Spinal cord (tissue), 10 donors: ENCODE measurements at places on chromosomes 3 and 15.

- DNase-seq: no peak
These were observed 490.0 kb downstream of the EDEM1 start for GRCh38 chr3:5677555-5677954.

- DNase-seq: no peak
These were observed 9.0 kb upstream of the APBA2 start for GRCh38 chr15:28876845-28877185.

DNA sequence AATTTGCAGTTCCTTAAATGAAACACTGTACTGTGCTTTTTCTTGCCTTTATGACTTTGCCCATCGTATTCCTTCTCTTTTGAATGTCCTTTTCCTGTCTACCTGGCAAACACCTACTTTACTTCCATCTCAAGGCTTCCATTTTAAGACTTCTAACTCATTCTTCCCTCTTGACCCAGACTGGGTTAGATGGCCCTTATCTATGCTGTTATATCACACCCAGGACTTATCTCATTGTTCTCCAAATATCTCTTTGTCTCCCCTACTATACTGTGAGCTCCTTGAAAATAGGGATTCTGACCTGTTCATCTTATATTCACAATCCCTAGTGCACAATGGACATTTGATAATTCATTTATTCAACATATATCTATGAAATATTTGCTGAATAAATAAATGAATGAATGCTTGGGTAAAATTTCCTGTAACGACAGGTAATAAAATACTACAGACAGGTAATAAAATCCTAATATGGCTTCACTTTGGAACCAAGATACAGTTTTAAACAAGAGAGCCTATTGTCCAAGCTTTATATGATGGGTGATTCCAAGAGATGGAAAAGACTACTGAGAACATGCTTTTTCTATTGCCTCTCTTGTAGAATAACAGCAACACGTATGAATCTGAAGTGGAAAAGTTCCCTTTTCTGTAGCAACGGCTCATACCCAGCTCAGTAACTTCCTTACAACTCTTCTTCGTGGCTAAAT is 22.7 kb downstream of the EFL1 start:
- DNase-seq: no peak

GRCh38 chr15:72562386-72562785 is 88.3 kb downstream of the ARIH1 start:
- no peak for DNase-seq

GRCh38 chr3:108959017-108959416 is 5.3 kb upstream of the GUCA1C start:
- no peak for DNase-seq

DNA sequence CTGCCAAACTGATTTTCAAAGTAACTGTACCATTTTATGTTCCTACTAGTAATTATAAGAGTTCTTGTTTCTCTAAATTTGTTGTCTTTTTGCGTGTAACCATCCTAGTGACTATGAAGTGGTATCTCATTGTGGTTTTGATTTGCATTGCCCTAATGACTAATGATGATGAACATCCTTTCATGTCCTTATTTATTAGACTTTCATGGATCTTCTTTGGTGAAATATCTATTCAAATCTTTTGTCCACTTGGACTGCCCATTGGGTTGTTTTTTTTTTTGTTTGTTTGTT is 3.6 kb downstream of the OXSR1 start:
- DNase-seq: no peak

DNA sequence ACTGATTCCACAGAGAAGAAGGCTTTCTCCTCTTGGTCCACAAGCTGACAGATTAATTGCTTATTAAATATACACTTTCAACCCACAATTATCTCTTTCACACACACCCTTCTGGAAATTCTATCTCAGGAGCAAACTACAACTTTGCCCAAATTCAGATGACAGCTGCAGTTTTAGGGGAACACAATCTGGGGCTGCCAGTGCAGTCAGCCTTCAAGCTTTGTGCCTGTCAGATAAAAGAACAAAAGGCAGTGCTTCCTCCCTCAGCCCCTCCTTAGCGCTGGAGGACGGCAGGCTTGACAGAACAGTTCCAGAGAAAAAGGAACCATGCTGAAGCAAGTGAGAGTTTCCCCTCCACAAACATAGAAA is 99.6 kb downstream of the TMCC1 start:
- DNase-seq: peak; percentile 62

- DNase-seq: no peak
These were observed 18.3 kb downstream of the CGGBP1 start for GRCh38 chr3:88040529-88040928.

GRCh38 chr3:112111785-112112402 is 21.2 kb downstream of the GCSAM start:
- DNase-seq: no peak

GRCh38 chr3:34198309-34198708 is 399.9 kb downstream of the PDCD6IP start:
- no peak for DNase-seq

- DNase-seq: no peak
These were observed 79.6 kb downstream of the MLH1 start for GRCh38 chr3:37072892-37073291.

DNA sequence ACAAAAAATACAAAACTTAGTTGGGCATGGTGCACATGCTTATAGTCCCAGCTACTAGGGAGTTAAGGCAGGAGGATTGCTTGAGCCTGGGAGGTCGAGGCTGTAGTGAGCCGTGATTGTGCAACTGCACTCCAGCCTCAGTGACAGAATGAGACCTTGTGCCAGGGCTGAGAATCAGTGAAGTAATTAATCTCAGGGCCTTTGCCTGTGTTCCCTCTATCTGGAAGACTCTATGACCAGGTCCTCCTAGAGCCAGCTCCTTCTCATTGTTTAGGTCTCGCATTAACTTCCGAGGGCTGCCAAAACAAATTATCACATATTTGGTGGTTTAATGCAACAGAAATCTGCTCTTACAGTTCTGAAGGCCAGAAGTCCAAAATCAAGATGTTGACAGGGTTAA is 41.4 kb upstream of the FLNB start:
- no peak for DNase-seq

DNA sequence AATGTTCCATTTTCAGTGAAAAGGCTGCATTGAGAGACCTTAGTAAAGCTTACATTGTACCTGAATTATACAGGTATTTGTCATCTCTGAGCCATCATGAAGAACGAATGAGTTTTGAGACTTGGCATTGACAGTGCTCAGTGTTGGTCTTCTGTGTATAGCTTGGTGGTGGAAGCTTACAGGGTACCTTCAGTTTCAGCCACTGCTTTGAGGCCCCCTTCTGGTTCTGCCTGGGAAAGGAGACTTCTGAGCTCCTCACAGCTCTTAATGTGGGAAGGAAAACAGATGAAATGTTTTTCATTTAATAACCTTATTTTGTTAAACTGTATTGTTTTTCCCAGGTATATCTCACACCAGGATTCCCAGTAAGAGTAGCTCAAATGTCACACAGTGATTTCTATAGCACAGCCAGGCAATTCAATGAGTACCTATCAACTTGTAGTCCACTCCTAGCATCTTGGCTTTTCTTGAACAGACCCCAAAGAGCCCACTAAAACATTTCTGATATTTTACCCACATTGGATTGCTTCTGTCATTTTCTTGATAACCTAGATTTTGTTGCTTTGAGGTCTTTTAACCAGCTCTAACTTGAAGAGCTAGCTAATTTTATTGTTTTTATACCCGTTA is 5.6 kb downstream of the SERPINI1 start:
- no peak for DNase-seq

DNA sequence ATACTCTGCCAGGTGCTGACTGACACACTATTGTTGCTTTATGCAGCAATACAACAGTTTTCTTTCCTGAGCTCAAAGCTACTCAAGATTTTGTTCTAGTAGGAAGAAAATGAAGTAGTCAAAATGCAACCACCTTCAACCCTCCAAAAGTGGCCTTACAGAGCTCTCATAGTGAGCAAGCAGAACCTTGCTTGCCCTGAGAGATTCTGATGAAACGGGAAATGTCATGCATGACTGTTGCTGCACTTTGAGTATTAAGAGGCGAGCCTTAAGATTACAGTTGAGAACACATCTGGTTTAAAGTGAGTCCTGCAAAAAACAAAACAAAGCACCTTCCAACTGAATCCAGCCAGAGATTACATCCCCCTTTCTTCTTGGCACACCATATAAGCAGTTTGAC is 29.7 kb downstream of the MINDY4B start:
- no peak for DNase-seq

- no peak for DNase-seq
These were observed 11.9 kb downstream of the CFAP161 start for GRCh38 chr15:81146006-81146405.

DNA sequence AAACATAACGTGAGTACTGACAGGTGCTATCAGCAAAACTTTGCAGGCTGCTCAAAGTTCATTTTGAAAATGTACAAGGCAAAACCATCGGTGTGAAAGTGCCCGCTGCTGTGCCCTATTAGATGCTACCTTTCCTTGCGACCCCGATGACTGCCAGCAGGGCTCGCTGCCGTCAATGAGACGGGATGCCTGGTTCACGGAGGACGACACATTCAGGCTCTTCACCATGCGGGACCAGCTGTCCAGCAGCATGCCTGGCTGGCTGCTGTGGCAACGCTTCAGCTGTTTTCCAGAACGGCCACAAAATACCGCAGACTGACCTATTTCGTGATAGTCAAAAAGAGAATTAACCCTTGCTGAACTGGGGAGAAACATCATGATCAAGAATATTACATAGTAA is 92.7 kb upstream of the OCA2 start:
- peak; percentile 72 for DNase-seq

DNA sequence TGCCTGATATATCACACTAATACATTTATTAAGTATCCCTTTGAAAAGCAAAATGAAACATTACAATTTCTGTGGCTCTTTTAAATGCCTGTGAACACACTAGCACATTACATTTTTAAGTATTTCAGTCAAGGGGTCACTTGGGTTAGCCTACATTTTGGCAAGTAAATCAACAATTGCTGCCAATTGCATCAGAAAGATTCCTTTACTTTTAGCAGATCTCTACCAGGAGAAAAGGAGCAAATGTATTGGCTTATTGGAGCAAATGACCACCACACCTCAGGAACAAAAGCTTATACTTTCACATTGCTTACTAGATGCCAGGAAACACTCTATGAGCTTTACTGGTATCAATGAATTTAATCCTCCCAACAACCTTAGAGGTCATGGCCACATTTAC is 947.1 kb downstream of the FHIT start:
- no peak for DNase-seq

GRCh38 chr3:30186741-30187219 is 419.6 kb upstream of the TGFBR2 start:
- peak; percentile 17 for DNase-seq

GRCh38 chr3:115666920-115667737 is 43.8 kb downstream of the GAP43 start:
- no peak for DNase-seq

DNA sequence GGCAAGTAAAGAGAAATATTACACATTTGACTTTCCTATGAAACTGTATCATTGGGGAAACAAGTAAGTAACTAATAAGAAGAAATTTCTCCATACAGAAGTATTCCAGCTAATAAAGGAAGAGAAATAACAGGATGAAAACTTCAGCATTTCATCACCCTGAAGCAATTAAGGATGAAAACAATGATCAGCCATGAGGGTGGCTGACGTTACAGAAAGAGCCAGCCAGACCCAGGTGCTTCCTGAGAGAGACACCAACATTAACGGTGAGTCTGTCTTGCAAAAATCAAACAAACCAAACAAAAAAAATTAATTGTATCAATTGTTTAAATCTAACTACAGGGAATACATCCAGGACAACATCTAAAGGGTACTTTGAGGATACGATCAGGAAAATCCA is 190.0 kb downstream of the ARRDC4 start:
- DNase-seq: no peak

GRCh38 chr15:32859251-32859650 is 141.4 kb downstream of the GREM1 start:
- DNase-seq: no peak

- no peak for DNase-seq
These were observed 18.7 kb downstream of the OR5H15 start for GRCh38 chr3:98185180-98185579.

- DNase-seq: no peak
These were observed 15.0 kb upstream of the FBLN2 start for GRCh38 chr3:13533885-13534301.

GRCh38 chr3:142888481-142889211 is at the start of gene PCOLCE2:
Gene PCOLCE2 (minus strand): TSS chr3:142889083. CDS start chr3:142888896, 187 bp downstream.
- DNase-seq: peak; percentile 72

DNA sequence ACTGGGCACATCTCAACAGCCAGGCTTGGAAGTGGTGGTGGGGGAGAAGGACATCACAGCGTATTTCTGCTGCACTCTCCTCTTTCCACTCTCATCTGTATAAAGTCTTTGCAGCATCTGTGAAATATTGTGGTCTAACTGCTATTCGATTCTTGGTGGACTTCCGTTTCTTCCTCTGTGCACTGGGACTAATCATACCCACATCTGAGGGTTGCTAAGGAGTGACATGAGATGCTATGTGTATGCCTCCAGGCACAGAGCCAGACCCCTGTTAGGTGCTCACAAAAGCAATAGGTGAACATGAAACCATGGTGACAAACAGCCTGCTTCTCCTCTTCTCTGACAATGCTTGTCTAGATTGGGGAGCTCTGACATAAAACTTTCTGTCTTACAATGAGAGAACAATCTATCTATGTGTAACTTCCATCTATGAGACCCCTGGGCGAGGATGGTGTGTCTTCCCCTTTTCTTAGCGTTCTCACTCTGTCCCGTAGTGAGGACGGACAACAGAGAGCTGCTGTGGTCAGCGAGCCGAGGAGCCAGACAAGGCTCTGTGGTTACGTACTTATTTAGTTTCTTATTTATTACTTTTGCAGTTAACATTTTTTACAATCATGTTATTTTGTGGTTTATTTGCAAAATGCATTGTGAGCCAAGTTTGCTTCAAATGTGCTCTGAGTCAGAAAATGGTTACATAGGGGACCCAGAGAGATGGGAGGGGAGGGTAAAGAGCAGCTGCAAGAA is 196.7 kb upstream of the TPRG1 start:
- DNase-seq: no peak

DNA sequence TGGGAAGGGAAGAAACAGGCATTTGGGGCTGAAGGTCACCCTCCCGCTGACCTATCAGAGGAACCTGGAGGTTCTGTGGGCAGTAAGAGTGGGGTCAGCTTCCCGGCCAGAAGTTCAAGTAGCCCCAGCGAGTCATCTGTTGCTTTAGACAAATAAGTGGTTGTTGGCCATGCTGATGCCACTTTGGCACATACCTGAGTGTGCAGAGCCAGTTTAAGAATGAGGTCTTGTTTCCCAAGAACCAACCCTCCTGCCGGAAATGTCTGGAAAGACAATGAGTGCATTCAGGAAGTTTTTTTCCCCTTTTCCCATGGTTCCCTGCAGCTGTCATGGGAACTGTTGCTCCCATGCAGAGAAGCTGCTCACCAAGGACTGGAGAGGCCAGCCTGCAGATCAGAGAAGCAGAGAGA is 166.7 kb downstream of the ZNF621 start:
- no peak for DNase-seq

GRCh38 chr3:136982033-136982432 is 24.2 kb downstream of the IL20RB start:
- no peak for DNase-seq
